ENCODE measurements at places on chromosomes 5 and 9.

- no peak for DNase-seq
Observed at GRCh38 chr9:136603216-136603615, 57.4 kb upstream of the NOTCH1 start.

DNA sequence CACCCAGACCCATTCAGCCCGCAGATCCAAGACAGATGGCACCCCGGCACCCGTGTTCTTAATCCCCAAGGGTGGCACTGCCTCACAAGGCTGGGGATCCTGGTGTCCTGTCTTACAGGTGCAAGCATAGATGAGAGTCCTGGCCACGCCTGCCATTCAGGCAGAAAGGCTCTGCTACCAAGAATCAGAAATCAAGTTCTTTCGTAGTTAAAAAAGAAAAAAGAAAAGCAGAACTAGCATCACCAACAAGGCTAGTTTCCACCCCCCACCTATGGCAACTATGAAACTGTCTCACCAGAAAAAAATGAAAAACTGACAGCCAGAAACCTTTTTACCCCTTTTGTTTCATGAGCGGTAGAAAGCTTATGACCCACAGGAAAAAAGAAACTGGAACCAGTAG is 170.4 kb downstream of the SYK start:
- no peak for DNase-seq

GRCh38 chr5:127863610-127864395 is 160.6 kb downstream of the CCDC192 start:
- no peak for DNase-seq

GRCh38 chr5:35755966-35756365 is 100.7 kb upstream of the IL7R start:
- DNase-seq, result no peak

DNA sequence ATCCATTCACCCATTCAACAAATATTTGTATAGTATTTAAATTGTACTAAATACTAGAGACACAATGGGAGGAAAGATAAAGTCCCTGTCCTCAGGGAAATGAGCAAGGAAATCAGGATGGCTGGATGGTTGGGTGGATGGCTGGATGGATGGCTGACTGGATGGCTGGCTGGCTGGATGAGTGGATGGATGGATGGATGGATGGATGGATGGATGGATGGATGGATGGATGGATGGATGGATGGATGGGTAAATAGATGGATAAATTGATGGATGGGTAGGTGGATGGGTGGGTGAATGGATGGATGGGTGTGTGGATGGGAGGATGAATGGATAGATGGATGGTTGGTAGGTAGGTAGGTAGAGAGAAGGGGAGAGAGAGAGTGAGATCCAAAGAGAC is 41.5 kb upstream of the WWC1 start:
- no peak for DNase-seq

GRCh38 chr9:14529629-14530028 is 163.6 kb downstream of the ZDHHC21 start:
- DNase-seq, result no peak

- no peak for DNase-seq
Observed at GRCh38 chr5:133262690-133263089, 210.9 kb downstream of the HSPA4 start.

DNA sequence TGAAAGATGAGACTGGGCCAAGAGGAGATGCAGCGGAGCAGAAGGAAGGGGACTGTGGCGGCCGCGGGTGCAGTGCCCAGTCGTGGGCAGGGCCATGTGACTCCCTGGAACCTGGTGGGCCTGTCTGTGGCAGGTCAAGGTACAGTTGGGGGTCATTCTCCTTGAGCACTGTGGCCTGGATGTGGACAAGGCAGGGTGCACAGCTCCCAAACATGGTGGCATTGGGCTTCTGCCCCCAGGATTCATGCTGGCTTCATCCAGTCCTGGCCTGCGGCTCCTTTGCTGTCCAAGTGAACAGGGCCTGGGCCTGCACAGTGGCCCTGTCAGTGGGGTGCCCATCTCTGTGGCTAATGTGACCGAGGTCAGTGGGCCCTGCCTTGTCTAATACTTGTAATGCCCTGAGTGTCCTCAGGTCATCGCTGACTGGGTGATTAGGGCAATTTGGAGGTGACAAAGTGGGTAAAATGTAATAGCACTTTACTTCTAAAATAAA is 39.9 kb downstream of the CEP72 start:
- DNase-seq, result no peak

GRCh38 chr9:106307670-106308069 is 555.3 kb upstream of the ZNF462 start:
- no peak for DNase-seq

- DNase-seq, result no peak
Observed at GRCh38 chr9:116543731-116544400, 143.2 kb upstream of the TRIM32 start.

GRCh38 chr5:151463137-151464029 is 16.0 kb downstream of the SLC36A1 start:
- DNase-seq, result no peak

DNA sequence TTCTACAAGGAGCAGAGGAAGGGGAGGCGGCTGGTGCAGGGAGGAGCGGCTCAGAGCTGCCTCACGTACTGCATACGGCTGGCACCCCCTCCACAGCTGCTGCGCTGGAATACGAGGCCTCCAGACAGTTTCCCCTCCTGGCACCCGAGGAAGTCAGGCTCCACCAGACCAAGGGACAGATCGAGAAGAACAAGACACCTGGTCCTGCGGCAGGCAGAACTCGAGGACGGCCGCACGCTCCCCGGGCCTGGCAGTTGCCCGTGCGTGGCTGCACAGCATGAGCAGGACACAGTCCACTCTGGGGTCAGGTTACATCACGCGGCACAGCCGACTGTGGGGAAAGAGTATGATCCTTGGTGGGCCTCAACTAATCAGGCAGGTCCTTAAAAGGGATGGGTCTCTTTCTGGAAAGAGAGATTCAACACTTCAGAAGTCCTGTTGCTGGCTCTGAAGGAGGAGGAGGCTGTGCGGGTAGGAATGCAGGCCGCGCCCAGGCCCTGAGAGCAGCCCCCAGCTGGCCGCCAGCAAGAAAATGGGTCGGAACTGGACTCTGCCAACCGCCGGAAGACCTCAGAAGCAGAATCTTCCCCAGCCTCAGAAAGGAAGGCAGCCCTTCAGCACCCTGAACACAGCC is 11.6 kb downstream of the UBAC1 start:
- DNase-seq, result no peak
